CD8-positive, alpha-beta memory T cell (primary cell): ENCODE measurements at places on chromosomes 12 and 14.
A peak's percentile ranks its signal among the peaks of the same experiment; 100 is the strongest.

DNA sequence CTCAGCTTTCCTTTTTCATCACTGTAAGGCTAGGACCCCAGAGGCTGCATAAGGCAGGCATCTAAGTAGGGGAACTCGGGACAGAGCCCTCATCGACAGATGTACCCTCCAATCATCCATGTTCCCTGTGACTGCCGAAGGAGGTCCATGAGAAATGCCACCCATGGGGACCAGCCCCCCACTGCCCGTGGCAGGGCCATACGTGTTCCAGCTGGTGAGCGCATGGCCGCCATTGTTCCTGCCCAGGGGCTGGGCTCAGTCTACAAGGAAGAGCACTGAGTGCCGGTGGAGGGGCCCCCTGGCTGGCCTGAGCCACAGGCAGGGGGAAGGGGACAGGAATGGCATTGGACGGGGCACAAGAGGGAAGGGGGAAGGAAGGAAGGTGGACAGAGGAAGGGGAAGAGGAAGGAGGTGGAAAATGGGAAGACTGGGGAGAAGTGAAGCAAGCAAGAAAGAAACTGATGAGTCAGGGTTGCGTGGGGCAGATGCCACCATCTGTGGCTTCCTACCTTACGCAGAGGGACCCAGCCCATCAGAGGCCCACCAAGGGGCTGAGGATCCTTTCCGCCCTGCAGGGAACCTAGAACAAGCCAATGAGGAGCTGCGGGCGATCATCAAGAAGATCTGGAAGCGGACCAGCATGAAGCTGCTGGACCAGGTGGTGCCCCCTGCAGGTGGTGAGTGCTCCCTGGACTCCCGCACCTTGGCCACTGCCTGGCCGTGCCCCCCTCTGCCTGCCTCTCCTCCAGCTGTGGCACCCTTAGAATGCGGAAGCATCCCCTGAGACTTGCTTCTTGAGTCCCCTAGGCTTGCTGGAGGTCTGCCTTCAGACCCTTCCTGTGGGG is 120.6 kb upstream of the FKBP4 start:
- no peak overlapping the region for H3K27ac ChIP-seq
- no peak for DNase-seq
- no peaks in the 10 kb centered on the region for H3K36me3 ChIP-seq
- no peak overlapping the region for H3K4me3 ChIP-seq

- no peak overlapping the region for H3K4me3 ChIP-seq
- no peak overlapping the region for H3K27ac ChIP-seq
- peaks cover 54% of the 10 kb centered on the region for H3K27me3 ChIP-seq
- no peaks in the 10 kb centered on the region for H3K36me3 ChIP-seq
- no peak for DNase-seq
- H3K4me1 ChIP-seq: no peaks in the 10 kb centered on the region
These were observed 5.4 kb downstream of the SIX6 start for GRCh38 chr14:60514378-60514740.

GRCh38 chr14:74863274-74863673 is 12.7 kb downstream of the PROX2 start:
- H3K27ac ChIP-seq: no peak overlapping the region
- DNase-seq: no peak
- no peaks in the 10 kb centered on the region for H3K36me3 ChIP-seq
- no peak overlapping the region for H3K4me3 ChIP-seq
- H3K27me3 ChIP-seq: no peaks in the 10 kb centered on the region

- no peaks in the 10 kb centered on the region for H3K4me1 ChIP-seq
- no peak for DNase-seq
These were observed 14.1 kb upstream of the YBX3 start for GRCh38 chr12:10737249-10737648.

GRCh38 chr12:31521964-31522363 is 69.0 kb downstream of the DENND5B start:
- H3K27ac ChIP-seq: no peak overlapping the region
- H3K4me3 ChIP-seq: no peak overlapping the region
- H3K36me3 ChIP-seq: no peaks in the 10 kb centered on the region
- H3K4me1 ChIP-seq: no peaks in the 10 kb centered on the region

GRCh38 chr12:58424735-58425392 is 483.5 kb downstream of the ATP23 start:
- no peak overlapping the region for H3K27ac ChIP-seq
- H3K36me3 ChIP-seq: no peaks in the 10 kb centered on the region
- no peak for DNase-seq

DNA sequence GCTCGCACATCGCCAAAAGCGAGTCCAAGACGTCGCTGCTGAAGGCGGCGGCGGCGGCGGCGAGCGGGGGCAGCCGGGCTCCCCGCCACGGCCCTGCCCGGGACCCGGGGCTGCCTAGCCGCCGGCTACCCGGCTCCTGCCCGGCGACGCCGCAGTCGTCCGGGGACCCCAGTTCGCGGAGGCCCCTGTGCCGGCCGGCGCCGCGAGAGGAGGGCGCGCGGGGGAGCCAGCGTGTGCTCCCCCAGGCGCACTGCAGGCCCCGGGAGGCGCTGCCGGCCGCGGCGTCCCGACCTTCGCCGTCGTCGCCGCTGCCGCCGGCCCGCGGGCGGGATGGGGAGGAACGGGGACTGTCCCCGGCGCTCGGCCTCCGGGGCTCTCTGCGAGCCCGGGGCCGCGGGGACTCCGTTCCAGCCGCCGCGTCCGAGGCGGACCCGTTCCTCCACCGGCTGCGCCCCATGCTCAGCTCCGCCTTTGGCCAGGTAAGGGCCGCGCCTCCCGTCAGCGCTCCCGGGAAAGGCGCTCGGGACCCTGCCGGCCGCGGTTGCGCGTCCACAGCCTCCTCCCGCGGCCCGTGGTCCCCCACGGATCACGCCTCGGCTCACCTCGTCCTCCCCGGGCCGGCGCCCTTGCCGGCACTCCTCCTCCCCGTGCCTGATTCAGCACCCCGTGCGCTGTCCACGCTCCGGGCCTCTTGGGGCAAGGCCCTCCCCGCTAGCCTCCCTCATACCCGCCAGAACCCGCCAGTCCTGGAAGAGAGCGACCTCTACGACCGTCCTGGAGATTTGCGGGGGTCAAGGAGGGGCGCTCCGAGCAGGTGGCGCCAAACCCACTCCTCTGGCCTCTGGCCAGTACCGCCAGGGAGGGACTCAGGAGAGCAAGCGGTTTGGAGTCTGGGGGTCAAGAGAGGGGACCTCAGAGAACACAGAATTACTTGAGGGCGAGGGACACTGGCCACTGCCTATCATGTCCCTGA is 721 bp downstream of the CABP1 start:
- peaks cover 42% of the 10 kb centered on the region for H3K27me3 ChIP-seq
- peaks cover 8% of the 10 kb centered on the region for H3K4me1 ChIP-seq
- H3K27ac ChIP-seq: no peak overlapping the region
- H3K36me3 ChIP-seq: no peaks in the 10 kb centered on the region
- DNase-seq: peak; percentile 43

DNA sequence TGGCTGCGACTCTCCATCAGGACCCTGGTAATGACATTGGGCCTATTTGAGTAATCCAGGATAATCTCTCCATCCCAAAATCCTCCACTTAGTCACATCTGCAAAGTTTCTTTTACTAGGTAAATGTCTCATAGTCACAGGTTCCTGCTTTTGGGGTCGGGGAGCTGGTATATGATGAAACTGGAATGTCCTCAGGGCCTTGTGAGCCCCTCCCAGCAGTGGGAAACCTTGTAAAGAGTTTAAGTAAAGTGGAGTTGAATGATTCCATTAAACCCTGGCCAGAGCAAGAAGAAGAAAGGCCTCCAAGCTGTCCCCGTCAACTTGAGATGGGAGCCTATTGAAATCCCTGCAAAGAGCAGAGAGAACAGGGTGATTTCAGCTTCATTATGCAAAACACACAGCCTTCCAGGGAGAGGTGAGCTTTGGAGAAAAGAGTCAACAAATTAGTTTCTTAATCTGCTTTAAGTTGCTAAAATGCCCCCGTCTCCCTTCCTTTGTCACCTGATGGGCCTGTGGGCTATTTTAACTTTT is 12.6 kb downstream of the WSCD2 start:
- no peak overlapping the region for H3K27ac ChIP-seq
- no peaks in the 10 kb centered on the region for H3K4me1 ChIP-seq
- H3K36me3 ChIP-seq: no peaks in the 10 kb centered on the region
- no peaks in the 10 kb centered on the region for H3K27me3 ChIP-seq
- DNase-seq: no peak

DNA sequence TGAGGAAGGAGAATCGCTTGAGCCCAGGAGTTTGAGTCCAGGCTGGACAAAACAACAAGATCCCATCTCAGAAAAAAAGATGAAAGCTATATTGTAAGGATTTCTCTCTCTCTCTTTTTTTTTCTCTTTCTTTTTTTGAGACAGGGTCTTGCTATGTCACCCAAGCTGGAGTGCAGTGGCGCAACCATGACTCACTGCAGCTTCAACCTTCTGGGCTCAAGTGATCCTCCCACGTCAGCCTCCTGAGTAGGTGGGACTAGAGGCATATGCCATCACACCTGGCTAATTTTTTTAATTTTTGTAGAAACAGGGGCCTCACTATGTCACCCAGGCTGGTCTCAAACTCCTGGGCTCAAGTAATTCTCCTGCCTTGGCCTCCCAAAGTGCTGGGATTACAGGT is 5.8 kb upstream of the MRPL42 start:
- no peak overlapping the region for H3K27ac ChIP-seq
- DNase-seq: no peak
- H3K27me3 ChIP-seq: no peaks in the 10 kb centered on the region
- no peak overlapping the region for H3K4me3 ChIP-seq
- H3K36me3 ChIP-seq: no peaks in the 10 kb centered on the region

DNA sequence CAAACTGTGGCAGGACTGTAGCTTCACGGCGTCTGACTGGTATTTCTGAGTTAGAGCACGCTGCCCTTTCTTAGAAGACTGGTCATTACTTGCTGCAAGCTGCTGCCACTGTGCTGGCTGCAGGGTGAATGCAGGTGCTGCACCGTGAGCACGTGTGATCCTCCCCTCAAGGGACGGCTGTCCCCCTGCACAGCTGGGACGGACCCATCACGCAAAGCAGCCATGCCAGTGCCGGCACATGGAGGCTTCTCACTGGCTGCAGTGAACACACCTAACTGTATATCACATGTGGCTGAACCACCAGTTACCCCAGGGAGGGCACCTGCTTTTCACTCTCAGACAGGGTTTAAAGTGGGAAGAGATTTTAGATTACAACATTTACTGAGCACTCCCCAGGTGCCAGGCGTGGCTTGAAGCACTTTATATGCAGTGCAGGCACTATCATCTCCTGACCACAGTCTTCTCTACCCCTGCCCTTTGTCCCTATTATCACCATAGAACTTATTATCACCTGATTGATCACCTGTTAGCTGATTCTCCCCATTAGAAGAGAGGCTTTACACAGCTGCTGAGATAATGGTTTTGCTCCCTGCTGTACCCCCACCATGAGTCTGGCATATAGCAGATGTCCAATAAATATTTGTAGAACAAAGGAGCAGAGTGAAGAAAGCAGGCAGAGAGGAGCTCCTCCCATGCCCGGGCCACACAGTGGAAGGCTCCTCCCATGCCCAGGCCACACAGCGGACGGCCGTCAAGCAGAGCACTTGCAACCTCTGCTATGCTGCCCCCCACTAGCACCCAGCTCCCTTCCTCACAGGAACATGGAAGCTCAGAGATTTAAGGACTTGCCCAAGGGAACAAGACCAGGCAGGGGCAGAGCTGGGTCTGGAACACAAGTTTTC is 25.9 kb downstream of the SLC25A47 start:
- no peak overlapping the region for H3K27ac ChIP-seq
- no peaks in the 10 kb centered on the region for H3K27me3 ChIP-seq
- H3K4me3 ChIP-seq: no peak overlapping the region
- H3K36me3 ChIP-seq: peaks cover 12% of the 10 kb centered on the region

DNA sequence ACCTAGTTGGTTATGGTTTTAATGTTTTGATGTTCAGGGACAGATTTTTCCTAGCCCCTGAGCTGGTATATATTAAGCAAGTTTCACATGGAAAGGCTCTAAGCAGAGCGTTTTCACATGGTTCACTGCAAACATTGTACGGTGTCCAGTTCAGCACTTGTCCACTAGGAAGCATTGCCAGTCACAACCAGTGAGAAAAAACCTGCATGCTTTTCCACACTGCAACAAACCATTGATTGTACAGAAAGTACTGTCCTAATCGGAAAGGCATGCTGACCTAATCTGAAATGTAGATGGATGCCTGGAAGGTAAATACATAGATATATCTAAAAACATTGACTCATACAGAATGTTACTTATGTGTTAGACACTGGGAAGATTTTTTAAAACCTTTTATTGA is 25.0 kb upstream of the NPAS3 start:
- H3K4me1 ChIP-seq: no peaks in the 10 kb centered on the region
- no peak overlapping the region for H3K4me3 ChIP-seq
- no peak overlapping the region for H3K27ac ChIP-seq
- DNase-seq: no peak

DNA sequence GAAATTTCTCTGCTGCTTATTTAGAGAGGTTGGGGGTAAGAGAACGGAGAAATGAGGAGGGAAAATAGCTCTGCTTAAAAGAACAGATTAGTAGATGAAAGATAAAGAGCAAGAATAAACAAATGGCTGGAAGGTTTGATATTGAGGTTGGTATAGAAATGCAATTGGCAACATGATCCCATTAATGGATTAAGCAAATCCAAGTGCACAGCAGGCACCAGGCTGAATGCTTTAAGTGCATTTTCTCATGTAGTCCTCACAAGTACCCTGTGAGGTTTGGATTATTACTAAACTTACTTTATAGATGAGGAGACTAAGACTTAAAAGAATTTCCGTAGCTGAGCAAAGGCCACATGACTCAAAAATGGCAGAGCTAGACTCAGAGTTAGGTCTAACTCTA is 76.9 kb upstream of the ATF1 start:
- H3K27ac ChIP-seq: no peak overlapping the region
- no peak overlapping the region for H3K4me3 ChIP-seq
- no peaks in the 10 kb centered on the region for H3K4me1 ChIP-seq
- DNase-seq: no peak
- no peaks in the 10 kb centered on the region for H3K27me3 ChIP-seq

DNA sequence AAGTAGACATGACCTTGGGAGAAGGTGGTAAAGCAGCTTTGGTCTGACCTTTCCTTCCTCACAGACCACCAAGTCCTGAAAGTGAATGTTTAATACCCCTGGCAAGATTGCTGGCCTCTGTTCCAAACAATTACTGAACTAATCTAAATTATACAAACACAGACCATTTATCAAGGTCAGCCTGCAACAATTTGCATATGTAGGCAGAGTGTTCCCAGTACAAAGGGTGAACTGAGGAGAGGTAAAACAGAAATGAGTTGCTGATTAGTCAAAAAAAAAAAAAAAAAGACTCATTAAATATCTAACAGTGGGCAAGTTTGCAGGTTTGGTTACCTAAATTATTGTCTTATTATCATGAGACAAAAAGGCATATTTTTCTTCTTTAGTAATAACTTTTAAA is 506.5 kb downstream of the TMEM117 start:
- DNase-seq: no peak
- no peak overlapping the region for H3K27ac ChIP-seq
- no peaks in the 10 kb centered on the region for H3K27me3 ChIP-seq

GRCh38 chr14:90758959-90759358 is 57.3 kb downstream of the TTC7B start:
- H3K27ac ChIP-seq: peak overlapping the region; percentile 43
- DNase-seq: no peak
- H3K27me3 ChIP-seq: no peaks in the 10 kb centered on the region
- no peaks in the 10 kb centered on the region for H3K36me3 ChIP-seq
- H3K4me3 ChIP-seq: peak overlapping the region; percentile 78
